ENCODE measurements at places on chromosomes 1 and 21.

DNA sequence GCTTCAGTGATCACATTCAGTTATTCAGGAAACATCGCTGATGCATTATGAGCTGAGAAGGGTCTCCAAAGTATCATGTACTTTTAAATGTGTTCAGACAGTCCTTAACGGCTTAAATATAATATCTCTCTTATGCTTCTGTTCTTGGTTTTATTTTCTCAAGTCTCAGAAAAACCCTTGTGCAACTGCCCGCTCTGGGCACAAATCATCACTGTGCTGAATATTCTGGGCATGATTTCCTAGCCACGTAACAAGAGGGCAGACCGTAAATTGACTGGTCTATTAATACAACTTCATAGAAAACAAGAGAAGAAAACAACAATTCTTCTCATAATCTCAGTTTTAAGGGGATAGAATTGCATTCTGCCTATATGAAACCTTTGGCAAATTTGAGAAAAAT lies 96.5 kb upstream of the EXO1 start:
- no peak for DNase-seq

DNA sequence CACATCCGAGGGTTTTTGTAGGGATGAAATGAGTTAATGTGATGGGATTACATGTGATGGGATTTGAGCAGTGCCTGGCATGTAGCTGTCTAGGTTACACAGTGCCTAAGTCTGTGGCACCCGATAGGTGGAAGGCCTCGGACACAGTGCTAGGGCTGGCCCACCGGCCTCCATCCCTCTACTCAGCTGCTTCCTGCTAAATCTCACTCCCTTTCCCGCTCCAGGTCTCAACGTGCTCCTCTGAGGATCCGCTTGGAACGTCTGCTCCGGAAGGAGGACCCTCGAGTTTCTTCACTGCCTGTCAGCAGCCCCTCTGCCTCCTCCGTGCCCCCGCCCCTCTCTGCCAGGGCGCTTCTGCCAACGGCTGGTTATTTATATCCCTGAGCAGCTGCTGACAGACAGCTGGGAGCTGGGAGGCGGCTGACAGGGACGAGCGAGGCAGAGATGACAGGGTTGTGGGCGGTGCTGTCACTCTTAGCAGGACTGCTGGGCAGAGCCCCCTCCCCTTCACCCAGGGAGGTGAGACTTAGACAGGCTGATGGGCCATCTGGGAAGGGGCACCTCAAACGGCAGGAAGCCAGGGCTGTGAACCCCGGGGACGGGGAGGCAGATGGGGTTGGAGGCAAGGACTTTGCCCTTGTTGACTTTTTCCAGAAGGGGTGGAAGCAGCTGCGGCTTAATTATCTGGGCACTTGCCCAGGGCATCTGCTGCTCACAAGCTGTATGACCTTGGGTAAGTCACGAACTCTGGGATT lies 26.6 kb upstream of the LRRN2 start:
- no peak for DNase-seq

GRCh38 chr1:222539951-222540597 lies 7.8 kb downstream of the HHIPL2 start:
- DNase-seq = no peak

DNA sequence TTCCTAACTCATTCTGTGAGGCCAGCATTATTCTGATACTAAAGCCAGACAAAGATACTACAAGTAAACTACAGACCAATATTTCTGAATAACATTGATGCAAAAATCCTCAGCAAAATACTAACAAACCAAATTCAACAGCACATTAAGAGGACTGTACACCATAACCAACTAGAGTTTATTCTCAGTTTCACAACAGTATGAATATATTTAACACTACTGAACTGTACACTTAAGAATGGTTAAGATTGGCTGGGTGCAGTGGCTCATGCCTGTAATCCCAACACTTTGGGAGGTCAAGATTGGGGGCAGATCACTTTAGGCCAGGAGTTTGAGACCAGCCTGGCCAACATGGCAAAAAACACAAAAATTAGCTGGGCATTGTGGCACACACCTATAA lies 77.0 kb downstream of the LBR start:
- no peak for DNase-seq

DNA sequence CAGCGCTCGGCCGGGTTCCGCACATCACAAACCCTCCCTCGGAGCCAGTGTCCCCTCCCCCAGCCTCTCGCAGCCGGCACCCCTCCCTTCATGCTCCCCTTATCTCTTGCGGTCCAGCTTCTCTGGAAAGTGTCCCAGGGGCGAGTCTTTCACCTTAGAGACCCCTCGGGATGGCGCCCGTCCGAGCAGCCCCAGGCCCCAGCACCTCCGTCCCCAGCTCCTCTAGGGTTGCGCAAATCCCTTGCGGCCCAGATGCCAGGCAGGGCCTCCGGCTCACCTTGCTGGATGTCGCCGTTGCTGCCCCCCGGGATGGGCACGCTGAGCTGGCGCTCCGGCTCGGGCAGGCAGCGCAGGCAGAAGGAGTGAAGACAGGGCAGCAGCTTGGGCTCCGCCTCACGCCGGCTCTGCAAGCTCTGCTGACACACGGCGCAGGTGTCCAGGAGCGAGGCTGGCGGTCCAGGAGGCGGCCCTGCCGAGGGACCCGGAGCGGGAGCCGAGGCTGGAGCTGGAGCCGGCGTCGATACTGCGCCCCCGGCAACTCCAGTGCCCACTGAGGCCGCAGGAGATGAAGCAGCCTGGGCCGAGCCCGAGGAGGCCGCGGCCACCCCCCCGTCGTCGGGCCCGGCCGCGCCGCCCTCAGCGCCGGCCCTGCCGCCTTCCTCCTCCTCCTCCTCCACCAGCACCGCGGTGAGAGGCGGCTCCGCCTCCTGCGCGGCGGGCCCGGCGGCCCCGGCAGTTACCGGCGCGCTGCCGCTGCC lies 550 bp downstream of the TRIM33 start:
- DNase-seq = peak; percentile 29

GRCh38 chr21:31731056-31731856 lies 662 bp downstream of the SCAF4 start:
- DNase-seq = no peak

DNA sequence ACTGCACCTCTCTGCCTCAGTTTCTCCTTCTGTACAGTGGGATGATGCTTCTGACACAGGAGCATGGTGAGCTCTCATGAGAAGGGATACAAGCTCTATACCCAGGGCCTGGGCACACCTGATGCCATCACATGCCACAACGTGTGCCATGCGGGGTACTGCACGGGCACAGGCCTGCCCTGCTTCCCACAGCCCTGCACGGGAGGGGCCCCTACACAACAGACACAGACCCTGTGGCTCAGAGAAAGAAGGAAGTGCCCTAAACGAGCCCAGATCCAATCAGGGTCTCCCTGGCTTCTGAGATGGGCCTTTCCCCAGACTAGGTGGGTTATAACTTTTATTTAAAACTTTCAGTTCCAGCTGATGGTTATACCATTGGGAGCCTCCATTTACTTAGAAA lies 24.6 kb downstream of the C2CD2 start:
- DNase-seq = no peak

GRCh38 chr1:44784094-44785028 lies 3.6 kb downstream of the BEST4 start:
- DNase-seq = no peak

- no peak for DNase-seq
Measured at GRCh38 chr1:81174811-81175476, 625.8 kb upstream of the ADGRL2 start.

GRCh38 chr21:35801391-35801790 lies 258.9 kb downstream of the SETD4 start:
- no peak for DNase-seq

DNA sequence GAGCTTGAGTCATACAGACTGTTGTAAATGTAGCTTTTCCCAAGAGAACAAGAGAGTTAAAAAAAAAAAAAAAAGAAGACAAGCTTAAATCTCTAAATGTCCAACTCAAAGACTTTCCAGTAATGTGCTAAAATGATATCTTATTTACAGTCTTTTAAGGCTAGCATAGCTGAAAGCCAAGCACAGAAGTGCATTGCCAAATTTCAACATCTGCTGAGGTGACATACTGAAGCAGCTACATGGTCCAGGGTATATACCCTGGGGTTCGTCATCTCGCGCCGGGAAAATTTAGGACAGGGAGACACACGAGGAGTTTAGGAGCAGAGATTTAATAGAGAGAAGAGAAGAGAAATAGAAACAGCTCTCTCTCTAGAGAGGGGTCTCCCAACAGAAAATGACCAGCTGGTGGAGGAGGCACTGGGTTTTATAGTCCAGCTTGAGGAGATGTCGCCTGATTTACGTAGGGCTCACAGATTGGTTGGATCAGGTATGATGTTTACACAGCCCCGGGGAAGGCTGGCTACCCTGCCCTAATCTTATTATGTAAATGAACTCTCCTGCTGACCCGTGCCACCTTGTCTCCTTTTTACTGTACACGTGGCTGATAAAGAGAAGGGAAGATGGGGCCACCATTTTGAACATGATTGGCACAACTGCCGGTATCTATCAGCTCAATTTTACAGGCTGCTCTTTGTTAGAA lies 172.7 kb downstream of the TRIM33 start:
- no peak for DNase-seq

DNA sequence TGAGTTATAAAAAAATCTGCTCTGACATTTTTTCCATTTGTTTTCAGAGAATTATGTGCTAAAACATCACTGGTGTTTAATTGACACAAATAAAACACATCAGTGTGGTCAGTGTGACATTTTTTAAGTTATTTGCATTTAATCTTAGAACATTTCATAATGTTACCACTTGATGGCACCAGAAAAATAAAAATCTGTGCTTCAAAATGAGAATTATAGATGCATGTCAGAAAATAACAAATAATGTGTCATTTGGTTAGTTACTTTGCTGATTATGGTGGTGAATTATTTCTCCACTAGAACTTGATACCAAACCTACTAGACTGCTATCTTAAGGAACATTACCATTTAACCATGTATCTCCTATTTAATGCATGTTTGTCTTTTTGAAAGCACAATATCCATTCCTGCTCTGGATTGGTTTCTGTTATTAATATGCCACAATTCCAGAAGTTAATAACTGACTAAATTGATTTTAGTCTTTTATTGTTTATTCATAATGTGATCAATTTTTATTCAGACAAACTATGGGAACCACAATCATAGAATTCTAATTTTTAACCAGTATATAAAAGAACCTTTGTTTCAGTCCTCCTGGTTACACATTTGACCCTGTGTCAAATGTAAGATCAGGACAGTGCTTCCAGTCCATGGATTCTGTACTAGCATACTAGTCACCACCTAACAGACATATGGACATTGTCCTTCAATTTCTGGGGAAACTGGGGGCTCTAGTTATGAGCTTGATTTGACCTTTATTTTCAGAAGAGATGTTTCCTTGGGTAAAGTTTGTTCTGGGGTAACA lies 81.0 kb downstream of the RPS6KC1 start:
- no peak for DNase-seq

DNA sequence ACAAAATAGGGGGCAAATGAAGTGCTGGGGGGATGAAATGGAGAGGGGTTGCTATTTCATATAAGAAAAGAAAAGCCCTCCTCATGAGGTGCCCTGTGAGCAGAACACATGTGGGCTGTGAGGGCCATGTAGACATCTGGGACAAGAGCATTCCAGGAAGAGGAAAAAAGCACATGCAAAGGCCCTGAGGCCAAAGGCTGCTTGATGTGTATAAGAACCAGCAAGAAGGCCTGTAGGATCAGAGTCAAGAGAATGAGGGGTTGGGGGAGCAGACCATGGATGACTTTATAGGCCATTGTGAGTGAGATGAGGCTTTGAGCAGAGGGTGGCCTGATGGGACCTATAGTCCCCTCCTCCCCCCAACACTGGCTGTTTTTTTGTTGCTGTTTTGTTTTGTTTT lies 7.7 kb upstream of the RAB4A start:
- no peak for DNase-seq

DNA sequence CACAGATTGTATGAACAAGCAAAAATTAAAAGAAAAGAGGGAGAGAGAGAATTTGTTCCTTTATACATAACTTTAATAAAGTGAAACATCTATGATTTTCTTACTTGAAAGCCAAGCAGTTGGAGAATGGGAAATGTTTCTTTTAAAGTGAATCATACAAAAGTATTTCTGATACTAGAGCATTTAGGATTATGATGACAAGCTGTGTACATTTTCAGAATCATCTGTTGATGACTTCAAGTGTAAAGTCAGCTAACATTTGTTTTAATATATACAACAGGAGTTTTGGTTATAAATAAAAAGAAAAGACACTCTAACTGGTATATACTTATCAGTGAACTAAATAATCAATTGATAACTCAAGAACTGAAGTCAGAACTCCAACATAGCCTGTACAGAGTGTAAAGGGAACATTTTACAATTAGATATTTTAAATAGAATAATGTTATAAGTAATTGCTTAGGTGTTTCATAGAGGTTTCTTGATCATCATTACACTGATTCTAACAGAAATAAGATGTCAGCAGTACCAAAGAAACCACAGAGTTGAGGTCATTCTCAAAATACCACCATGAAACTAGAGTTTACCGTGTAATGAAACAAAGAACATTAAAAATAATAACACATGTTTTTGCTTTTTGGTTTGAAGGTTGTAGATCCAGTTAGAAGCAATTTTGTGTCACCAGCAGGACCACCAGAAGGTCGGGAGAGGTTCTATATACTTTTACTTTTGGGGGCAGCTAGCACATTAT lies 103.4 kb downstream of the COL24A1 start:
- no peak for DNase-seq

GRCh38 chr1:234906654-234907053 lies 222.0 kb downstream of the TOMM20 start:
- DNase-seq = no peak

DNA sequence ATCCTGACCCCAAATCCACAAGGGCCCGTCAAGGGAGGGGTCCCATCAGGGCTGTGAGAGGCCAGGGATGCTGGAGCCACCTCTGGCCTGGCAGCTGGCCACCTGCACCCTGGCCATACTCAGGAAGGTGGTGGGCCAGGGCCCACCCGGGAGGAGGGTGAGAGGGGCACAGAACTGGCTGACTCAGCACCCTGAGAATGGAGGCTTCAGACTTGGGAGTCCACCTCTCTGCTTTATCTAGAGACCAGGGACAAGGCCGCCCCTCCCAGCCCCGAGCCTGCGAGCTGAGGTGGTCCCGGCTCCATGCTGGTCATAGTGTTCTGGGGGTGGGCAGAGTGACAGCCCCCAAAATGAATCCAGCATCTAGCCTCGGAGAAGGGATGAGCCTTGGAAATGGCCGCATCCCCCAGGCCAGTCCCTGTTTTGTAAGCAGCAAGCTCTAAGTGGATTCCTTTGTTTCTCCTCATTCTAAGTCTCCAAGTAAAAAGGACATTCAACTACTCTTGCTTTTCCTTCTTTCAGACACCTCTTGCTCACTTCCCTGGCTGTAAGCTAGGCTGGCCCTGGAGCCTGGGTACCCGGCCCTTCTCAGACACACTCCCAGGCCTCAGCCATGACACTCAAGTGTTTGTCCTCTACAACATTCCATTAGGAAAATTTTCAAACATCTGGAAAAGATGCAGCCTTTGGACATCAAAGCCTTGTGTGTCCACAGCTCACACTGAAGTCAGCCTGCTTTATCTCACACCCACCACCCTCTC lies 12.3 kb downstream of the WNT3A start:
- DNase-seq = no peak

DNA sequence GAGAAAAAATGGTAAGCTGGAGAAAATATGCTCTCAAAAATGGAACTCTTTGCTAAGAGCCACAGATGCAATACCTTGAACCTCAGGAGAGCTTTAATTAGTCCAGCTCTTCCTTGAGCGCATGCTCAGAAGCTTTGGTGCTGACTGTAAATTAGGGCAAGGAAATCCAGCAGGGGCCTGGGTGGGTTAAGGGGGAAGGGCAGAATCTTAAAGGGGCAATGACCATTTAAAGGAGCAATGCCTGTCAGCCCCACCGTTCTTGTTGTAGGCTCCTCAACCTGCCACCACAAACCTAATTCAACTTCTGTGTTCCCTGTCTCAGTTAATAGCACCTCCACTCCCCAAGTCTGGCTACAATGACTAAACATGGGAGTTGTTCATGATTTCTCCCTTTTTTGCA lies 6.8 kb upstream of the SLC22A15 start:
- no peak for DNase-seq
